GM20000 (cell line): ENCODE measurements at places on chromosomes 5 and 9.

GRCh38 chr5:132704875-132705274 lies 31.1 kb downstream of the IL4 start:
- no peak for DNase-seq

DNA sequence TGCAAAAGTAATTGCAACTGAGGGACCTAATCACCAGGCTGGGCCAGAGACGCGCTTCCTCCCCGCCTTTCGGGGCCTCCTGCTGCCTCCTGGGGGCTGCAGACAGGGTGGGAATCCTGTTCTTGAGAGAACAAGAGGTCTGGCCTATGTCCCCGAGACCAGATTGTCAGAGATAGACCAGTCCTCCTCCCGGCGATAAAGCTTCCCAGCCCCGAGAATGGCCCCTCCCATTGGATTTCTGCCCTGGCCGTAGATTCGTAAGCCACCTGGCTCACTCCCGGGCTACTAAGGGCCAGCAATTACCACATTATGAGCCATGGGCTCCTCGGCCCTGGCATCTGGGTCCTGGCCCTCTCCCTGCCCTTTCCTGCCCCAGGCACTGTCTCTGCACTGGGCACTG lies 70.4 kb downstream of the HRH2 start:
- DNase-seq, result no peak

GRCh38 chr5:142433526-142434321 lies 108.9 kb upstream of the SPRY4 start:
- no peak for DNase-seq

GRCh38 chr5:119079318-119079921 lies 8.5 kb downstream of the DMXL1 start:
- no peak for DNase-seq

DNA sequence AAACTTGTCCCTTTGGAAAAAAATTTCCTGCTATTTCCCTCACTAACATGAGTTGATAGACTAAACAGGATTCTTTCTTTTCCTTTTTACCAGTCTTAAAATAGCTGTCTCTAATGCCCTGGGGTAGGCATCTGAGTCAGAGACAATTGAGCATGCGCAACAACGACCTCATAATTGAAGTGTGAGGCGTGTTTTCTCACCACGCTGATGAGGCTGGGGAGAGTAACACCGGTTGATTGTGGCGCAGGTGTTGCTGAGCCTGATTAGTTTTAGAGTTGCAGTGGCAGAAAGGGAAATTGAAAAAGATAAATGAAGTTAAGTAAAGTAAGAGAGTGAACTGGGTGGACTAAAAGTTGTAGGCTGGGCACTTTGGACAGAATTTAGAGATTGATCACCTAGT lies 213.7 kb downstream of the TLR4 start:
- no peak for DNase-seq

- no peak for DNase-seq
Observed at GRCh38 chr9:130267930-130268329, 2.4 kb downstream of the HMCN2 start.

DNA sequence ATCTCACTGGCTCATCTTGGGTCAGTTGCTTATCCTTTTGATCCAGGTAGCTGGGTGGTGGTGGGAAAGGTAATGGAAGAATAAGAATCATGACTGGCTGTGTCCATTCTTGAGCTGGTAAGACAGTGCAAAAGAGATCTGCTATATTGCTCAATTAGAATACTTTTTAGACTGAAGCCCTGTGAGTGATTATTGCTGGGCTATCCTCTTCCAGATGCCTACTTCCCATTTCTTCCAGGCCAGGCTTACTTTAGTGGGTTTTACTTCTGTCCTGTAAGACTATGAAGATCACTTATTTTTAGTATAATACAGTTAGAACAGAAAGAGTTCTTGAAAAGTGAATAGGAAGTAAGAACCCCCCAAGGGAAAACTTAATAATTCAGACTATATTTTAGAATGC lies 7.2 kb downstream of the MARCHF6 start:
- no peak for DNase-seq

DNA sequence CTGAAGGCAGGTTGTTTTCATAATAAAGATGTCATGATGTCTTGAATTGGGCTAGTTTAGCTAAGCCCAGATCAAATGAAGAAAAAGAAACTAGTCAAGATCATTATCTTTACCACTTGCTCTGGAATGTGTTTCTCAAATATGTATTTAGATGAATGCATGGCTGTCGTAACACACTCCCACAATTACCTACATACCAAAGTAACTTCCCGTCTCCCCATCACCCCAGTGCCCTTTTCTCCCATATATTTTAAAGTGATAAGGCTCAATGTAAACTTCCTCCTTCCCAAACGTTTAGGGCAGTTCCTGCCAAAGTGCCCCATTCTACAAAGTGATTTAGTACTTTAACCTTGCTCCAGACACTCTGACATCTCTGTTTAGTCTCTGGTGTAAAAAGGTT lies 61.4 kb downstream of the SLC1A3 start:
- no peak for DNase-seq

GRCh38 chr5:137145721-137146120 lies 353.4 kb downstream of the SPOCK1 start:
- DNase-seq, result no peak

DNA sequence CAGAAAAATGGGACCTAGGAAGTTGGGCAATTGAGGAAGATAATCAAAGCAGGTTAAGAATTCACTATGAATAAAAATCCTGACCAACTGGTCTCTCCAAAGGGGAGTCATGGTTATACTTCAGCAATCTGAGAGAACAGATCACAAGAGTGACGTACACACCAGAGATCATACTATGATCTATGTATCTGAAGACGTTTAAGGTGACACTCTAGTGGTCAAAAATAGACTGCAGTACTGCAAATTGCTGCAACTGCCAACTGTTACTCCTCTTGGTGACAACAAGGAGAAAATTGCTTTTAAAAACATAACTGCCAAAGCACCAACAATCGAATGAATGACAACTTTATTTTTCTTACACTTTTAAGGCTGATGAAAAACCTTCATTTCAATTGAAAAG lies 4.9 kb downstream of the AK6 start:
- peak; percentile 25 for DNase-seq

DNA sequence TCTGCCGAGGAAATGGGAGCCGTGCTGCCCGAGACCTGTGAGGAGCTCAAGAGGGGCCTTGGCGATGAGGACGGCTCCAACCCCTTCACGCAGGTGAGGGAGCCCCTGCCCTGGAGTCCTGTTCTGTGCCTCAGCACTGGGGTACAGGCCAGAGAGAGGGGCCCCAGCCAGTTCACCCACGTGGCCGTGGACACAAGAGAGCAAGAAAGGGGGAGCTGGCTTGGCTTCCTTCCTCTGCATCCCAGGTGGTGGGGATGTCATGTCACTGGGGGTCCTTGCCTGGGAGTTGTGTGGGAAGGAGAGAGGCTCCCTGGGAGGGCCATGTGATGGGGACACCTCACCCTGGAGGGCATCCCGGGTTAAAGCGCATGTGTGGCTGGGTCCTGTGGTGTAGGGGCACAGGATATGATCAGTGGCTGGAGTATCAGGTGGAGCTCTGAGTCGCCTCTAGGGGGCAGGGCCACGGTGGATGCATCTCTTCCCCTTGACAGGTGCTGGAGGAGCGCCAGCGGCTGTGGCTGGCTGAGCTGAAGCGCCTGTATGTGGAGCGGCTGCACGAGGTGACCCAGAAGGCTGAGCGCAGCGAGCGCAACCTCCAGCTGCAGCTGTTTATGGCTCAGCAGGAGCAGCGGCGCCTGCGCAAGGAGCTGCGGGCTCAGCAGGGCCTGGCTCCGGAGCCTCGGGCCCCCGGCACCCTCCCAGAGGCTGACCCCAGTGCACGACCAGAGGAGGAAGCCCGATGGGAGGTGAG lies 7.5 kb downstream of the N4BP3 start:
- peak; percentile 92 for DNase-seq

DNA sequence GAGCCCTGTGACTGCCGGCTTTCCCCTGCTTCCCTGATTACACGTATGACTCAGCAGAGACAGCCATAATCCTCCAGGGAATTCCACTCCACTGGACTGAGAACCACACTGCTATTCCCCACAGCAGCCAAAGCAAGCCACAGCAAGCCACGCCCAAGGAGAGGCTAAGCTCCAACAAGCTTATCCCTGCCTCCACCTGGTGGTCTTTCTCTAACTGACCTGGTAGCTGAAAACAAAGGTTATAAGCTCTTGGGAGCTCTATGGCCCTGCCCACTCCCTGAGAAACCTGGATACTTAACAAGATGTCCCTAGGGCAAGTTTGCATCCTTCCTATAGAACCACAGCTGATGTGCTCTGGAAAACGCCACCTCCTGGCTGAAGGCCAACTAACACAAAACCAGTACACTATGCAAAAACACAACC lies 613.7 kb upstream of the CDH18 start:
- no peak for DNase-seq

DNA sequence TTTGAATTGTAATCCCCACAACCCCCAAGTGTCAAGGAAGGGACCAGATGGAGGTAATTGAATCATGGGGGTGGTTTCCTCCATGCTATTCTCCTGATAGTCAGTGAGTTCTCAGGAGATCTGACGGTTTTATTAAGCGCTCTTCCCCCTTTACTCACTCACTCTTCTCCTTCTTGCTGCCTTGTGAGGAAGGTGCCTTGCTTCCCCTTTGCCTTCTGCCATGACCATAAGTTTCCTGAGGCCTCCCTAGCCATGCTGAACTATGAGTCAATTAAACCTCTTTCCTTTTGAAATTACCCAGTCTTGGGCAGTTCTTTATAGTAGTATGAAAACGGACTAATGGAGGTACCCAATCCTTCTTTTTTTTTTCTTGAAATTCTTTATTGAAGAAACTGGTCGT lies 2.2 kb upstream of the CEP120 start:
- DNase-seq, result no peak

DNA sequence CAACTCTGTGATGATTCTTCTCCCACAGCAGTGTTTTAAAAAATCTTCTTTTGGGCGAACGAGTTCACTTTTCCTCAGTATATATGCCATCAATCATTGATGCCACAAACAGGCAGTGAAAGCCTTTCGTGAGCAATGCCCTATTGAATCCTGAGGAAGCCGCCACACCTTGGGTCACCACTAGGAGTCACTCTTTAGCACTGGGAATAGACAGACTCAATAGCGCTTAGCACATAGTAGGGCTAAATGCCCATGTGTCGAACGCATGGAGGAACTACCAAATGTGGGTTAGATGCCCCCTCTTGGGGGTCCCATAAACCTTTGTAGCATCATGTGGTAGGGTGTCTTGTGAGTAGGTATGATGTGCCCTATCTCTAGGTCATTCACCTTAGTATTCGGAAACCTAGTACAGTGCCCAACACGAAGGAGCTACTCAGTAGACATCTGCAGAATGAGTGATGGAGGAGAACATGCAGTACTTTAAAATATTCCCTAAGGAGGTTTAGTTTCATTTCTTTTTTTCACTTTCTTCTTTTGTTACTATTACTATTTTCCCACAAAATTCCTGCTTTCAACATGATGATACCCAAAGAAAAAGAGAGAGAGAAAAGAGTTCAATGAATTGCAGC lies 603.7 kb downstream of the BNC2 start:
- no peak for DNase-seq

- DNase-seq, result no peak
Observed at GRCh38 chr5:174667526-174667925, 56.9 kb upstream of the MSX2 start.

DNA sequence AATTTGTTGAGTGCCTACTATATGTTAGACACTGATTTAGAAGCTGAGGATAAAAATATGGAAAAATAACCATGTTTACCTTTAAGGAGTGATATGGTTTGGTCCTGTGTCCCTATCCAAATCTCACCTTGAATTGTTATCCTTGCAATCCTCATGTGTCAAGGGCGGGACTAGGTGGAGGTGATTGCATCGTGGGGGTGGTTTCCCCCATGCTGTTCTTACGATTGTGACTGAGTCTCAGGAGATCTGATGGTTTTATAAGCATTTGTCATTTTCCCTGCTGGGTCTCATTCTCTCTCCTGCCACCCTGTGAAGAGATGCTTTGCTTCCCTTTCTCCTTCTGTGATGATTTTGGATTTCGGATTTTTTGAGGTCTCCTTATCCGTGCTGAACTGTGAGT lies 876.4 kb downstream of the DTWD2 start:
- DNase-seq, result no peak

DNA sequence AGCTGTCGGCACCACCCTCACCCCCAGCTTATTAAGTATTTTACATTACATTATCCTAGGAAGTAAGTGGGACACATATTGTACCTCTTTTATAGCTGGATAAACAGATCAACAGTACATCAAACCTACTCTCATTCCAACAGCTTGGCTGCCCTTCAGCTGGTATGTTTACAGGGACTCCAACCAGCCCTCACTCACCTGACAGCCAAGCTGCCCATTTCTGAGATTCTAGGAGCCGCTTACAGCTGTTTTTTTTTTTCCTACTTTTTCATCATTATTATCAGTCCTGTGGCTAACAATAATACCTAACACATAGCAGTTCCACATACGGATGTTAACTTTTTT lies 13.4 kb upstream of the CREBRF start:
- no peak for DNase-seq

DNA sequence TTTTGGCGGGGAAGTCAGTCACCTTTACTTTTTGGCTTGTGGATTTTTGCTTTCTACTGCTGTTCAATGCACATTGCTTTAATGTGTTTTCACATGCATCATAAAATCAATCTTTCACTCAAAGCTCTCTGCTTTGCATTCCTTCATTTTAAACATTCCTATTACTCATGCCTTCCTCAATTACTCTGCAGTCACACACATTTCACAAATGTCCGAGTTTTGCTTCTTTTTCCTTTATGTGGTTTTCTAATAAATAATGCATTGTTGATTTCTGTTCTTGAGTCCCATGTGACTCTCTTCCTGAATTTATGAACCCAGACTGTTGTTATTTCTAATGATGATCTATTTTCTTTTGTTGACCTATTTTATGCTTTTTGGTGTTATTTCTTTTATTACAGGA lies 82.3 kb upstream of the EPB41L4B start:
- DNase-seq, result no peak

GRCh38 chr9:93667627-93668026 lies 91.2 kb downstream of the PHF2 start:
- no peak for DNase-seq

GRCh38 chr5:4868140-4868735 lies 271.9 kb upstream of the ADAMTS16 start:
- peak; percentile 73 for DNase-seq

DNA sequence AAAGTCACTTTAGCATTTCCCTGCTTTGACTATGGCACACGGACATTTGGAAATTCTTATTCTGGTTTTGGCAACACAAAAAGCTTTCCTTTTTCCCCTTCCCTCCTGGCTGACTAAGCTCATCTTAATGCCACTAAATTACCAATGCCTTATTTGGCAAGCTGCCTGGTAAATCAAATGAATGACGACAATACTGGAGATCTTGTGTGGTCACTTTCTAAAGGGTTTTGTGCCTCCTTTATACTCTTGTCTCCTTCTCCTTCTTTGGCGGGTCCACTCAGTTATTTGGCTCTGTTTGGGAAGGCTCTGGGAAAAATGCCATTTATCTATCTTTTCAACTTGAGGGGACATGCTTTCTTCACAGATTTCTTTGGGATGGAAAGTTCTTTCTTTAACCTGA lies 34.9 kb downstream of the SH3GL2 start:
- DNase-seq, result no peak
